Panc1 (cell line): ENCODE measurements at places on chromosomes 5 and 9. TPM values are rescaled to one million over a fixed set of nuclear protein-coding genes. Genes with fewer than 3 reads are reported as not detected.

DNA sequence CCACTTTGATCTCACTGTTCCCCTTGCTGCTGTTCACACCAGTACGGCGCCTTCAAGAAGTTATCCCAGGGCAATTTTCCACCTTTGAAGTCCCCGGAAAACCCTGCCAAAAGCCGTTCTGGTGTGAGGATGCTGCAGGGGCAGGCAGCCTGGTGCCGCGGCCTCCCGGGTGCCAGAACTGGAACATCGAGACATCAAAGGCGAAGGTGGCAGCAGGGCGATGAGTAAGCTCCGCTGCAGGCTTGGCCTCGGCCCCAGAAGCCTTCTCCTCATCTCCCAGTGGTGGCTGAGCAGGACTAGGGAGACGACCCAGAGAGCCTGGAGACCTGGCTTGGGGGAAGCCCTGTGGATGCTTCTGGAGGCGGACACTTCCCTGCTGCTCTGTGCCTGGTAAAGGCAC is 115.3 kb upstream of the MSX2 start:
- no peak for DNase-seq

- no peak for DNase-seq
These were observed 23.8 kb downstream of the GDA start for GRCh38 chr9:72173080-72173479.

TAF1L gene
- not detected for total RNA-seq

DNA sequence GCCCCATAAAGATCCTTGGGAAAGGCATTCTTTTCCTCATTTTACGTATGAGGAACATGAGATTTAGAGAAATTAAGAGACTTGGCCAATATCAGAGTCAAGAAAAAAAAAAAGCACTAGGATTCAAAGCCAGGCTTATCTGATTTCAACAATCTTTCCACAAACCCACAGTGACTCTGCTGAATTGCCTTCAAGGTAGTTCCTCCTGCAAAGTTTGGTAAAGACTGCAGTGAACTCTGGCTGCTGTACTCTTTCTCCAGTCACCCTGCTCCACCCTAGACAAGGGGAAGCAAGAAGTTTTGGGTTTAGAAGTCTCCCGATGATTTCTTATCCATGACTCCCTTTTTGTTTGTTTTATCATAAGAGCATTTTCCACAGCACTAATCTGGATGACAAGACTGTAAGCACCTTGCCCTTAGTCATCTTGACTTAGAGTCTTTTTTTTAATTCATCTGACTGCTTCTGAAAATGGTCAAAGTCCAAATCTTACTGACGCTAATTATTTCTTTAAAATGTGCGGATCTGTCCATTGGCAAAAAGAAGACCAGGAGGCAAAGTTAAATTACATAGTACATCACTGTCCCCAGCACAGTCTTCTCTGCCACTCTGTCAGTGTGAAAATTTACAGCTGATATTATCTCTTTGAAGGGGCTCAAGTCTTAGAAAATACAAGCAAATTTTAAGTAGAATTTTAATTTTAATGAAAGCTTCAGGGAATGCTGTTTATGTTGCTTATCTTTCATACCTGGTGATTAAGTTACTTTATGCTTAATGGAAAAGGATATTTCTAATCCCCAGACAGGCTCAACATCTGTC is 180.1 kb downstream of the TTLL11 start:
- DNase-seq: no peak

GRCh38 chr9:89455356-89455824 is 42.5 kb downstream of the SEMA4D start:
- no peak for DNase-seq

DNA sequence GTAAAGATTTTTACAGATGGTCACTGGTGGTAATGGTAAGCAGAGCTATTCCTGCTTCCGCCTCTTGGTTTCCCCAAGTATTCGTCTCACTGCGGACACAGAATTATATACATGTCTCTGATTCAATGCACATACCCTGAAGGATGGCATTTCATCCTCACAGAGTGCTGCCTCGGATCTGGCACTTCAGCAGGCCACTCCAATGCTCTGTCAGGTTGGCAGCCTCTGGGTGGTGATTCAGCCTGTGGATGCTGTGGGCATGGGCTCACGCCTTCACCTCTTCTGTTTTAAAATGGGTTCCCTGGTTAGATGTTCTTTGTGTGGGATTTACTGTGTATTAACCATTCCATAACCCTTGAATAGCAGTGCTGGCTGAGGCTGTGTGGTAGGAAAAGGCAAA is 182.6 kb upstream of the ZNF608 start:
- DNase-seq: no peak

- DNase-seq: no peak
These were observed 1.3 kb downstream of the NIPBL start for GRCh38 chr5:36877667-36878391.

CRHBP gene
- total RNA-seq: 0.10 TPM

DNA sequence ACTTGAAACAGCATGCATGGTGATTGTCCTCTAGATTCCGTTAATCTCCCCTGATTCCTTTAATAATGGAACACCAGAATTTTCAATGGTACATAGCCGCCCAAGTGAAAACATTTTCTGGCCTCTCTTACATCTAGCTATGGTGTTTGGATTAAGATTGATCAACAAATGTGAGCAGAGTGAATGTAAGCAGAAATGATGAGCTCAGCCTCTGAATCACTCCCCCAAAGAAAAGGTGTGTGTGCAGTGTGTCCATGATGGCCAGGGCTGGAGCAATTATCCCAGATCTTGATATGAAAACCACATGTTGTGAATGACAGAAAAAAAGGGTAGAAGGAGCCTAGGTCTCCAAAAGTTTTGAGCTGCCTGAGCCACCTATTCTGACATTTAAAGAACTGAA is 55.3 kb downstream of the OR2K2 start:
- no peak for DNase-seq

DNA sequence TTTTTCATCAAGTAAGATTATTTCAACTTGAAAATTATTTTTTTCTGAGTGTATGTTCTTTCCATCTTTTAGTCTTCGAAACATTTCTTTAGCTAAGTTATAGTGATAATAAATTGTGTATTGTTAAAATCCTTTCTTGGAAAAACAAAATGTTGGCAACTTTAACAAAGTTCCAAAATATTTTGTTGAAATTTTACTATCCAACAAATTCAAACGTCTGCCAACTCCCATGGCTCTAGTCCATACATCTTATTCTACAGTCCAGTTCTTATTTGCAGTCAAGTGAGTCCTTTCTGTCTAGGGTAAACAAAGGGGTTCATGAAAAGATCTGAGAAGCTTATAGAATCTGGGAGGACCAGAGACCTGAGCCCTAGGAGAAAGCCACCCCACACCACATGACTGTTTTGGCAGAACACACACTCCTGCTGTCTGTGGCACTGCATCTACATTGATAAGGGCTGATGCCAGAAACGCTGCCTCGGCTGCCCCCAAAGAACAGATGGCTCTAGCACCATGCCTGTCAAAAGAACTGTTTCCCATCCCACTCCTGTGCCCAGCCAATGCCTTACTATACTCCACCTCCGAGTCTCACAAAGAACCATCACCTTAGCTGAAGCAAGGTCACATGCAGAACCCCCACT is 47.5 kb downstream of the FEM1C start:
- DNase-seq: no peak

NMUR2 gene
- total RNA-seq: not detected

DNA sequence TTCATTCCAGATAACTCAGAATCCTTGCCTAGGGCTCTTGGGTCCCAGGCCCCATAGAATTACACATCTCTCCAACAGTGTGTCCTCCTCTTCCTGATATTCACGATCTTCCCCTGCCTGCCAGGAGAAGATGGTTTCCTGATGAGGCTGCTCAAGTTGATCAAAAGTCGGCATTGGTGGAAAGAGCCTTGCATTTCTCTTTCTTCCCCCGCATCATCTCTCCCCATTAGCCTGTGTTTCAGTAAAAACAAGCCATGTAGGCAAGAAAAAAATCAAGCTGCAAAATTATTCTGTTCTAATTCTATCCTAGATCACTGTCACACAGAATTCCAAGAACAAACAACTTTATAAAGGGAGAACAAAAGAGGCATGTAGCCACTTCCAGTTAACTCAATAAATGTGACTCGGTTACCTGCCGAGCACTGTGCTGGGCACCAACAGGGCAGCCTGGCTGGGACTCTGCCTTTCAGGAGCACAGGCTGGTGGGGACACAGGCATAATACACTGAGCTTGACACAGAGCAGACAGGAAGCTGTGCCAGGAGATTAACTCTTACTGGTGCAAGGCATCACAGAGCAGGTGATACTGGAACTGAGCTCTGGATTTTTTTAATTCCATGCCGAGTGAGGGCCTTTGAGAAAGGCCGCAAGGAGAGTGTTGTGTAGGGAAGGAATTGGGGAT is 25.6 kb downstream of the TMOD1 start:
- no peak for DNase-seq

- no peak for DNase-seq
These were observed 197.0 kb downstream of the ARHGEF28 start for GRCh38 chr5:73822989-73823339.

GRCh38 chr9:97419309-97419867 is 7.5 kb downstream of the TDRD7 start:
- no peak for DNase-seq
